CD8-positive, alpha-beta T cell (primary cell): ENCODE measurements at places on chromosomes 12 and 14.

- DNase-seq: no peak
These were observed 28.5 kb downstream of the CD9 start for GRCh38 chr12:6228535-6229223.

- no peak for DNase-seq
These were observed 2.6 kb upstream of the PRKD1 start for GRCh38 chr14:29930283-29930682.

GRCh38 chr12:77575376-77575919 is 255.2 kb upstream of the NAV3 start:
- DNase-seq: no peak

DNA sequence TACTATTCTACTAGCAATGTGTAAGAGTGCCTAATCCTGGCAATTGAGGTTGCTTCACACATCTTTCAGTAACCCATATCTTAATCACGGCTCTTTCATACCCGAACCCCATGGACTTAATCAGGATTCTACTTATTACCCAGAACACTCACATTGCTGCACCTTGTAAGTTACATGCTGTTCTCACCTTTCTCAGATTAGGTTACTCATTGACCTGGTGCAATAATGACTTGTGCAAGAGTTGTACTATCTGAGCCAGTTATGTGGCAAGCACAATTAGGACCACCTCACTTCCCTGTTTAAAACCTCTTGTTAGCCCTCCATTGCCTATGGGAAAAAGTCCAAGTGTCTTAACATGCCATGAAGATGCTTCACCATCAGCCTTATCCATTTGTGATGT is 306.7 kb upstream of the E2F7 start:
- no peak for DNase-seq

DNA sequence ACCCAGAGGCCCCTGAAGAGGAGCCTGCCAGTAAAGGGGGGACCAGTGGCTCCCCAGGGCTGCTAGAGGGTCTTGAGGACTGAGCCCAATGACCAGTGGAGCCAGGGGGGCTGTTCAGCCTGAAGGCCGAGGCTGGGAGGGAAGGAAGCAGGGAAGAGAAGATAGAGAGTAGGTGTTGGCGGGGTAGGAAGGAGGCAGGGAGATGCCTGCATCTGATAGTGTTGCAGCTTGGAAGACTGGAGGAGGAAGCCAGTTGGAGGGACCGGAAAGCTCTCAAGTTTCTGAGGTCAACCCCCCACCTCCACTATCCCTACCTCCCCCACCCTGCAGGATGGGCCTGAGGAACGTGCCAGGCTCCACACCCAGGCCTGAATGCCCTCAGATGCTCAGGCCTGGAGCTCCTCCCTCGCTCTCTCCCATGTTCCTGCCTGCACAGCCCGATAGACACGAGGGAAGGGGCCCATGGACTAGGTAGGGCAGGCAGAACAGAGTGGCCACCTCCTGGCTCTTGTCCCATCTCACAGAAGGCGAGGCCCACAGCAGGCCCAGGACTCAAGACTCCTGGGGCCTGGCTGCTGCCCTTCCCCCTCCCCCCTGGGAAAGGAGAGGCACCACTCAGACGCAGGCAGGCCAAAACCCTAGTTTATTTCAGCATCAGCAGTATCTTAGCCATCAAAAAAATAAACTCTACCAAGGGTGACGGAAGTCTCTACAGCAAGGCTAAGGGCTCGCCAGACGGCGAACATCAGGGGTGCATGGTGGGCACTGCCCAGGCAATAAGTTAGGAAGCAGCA is 3.4 kb downstream of the CKB start:
- no peak for DNase-seq

DNA sequence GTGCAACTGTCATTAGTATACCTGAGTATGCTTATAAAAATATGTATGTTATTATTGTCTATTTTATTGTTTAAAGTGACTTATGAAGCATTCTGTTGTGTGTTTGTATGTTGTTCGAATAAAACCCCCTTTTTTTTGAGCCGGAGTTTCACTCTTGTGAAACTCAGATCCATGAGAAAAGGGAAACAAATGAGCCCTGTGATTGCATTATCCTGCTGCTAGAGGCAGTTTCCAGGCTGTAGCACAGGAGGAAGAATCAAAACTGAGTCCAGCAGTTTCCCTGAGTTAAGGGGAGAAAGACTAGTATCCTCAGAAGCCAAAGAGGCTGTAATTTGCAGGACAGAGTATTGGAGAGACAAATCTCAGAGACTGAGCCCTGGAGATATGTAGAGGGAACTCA is 12.5 kb downstream of the SGPP1 start:
- no peak for DNase-seq

DNA sequence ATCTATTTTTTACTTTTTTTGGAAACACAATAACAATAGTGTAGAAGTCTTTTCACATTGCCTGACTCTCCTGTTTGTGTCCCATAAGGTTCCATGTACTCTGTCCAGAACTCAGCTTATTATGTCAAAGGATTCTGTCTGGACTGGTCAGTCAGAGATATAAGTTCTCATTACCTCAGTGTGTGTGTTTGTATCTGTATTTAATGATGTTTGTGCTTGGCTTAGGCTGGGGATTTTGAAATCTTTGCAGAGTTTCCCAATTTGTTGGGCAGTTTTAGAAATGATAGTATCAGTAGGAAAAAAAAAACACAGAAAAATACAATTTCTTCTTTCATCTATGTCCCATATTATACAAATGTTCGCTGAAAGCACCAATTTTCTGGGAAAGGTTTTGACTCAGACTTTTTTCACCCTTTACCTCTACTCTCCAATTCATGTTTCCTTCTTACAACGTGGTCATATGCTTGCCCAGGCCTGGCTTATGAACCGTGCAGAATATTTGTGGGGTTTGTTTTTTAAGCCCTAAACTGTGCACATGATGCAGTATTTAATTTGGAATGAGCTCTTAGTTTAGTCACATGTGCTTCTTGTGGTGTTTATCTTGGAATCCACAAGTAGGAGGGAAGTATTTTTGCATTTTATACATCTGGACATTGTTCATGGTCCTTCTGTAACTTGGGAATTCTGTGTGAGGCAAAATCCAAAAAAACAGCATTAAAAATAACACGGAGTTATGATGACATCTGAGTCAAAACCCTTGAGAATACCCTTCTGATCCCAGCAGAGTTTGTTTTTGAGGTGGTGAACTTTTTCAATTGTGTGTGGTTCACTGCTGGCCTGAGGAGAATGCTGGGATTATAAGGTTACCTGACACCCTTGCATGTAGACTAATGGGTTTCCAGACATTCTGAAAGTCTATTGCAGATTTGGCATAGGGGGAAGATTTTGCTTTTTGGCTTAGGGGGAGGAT is 121.2 kb downstream of the RAD51B start:
- DNase-seq: no peak

DNA sequence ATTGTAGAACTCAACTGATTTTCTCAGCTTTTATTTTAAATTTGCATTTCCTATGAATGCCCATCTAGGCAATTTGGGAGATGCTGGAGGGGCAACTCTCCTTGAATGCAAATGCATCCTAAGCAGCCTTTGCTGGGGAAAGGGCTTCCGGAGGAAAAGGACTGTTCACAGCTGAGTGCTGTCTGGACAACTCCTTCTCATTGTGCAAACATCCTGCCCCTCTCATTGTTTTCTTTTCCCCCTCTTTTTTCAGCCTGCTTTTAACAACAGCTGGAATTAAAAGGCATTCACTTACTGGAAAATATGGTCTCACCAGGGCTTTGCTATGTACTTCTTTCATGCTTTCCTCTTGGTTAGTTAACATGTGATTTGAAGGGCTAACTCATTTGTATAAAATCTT is 397.8 kb downstream of the FUT8 start:
- DNase-seq: no peak

DNA sequence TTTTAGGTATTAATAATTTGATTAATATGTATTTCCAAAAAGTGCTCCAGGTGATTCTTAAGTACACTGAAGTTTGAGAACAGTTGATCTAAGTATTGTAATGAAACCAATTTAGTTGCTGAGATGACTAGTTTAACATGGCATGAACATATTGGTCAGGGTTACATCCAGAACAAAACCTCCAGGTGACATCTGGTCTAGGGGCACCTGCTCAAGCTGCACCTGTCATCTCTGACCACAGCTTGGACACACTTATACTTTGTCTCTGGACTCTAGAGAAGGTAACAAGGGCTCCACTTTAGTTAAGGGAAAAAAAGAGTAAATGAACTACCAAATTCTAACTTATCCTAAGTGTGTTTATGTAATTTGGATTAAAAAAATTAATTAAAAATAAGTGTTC is 8.1 kb downstream of the ARID2 start:
- no peak for DNase-seq

- no peak for DNase-seq
These were observed 71.0 kb downstream of the NIN start for GRCh38 chr14:50759800-50760543.

DNA sequence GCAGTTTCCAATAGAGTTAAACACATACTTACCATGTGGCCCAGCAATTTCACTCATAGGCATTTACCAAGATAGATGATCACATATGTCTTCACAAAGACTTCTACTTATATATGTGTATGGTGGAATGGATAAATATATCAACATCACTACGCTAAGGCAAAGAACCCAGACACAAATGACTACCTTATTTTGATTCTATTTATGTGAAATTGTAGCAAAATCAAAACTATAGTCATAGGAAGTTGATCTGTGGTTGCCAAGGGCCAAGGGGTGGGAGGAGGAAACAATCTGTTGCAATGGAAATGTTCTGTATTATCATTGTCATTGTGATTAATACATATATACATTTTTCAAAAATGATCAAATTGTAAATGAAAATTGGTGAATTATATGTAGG is 47.7 kb upstream of the ANP32D start:
- DNase-seq: no peak

DNA sequence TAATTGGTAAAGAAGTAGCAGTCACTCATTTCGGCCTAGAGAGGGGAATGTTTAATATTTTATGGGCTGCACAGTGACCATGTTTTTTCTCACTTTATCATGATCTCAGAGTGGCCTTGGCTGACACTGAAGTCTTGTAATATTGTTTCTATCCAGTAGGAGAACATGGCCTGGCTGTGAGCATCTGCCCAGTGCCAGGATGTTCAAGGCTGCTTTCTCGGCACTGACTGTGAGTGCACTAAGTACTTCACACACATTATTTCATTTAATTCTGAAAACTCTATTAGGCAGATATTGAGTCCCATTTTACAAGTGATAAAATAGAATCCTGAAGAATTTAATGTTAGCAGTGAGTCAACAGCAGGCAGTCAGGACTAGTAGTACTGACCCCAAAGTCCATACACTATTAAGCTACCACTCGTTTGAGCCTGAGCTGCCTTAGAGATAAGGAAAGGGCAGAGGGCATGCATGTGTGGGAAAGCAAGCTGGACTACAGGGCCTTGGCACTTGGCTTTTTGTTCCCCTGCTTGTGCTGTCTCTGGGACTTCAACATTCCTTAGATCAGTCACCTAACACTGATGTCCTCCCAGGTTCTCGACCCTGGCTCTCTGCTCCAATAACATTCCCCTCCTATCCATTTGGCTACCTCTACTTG is 42.2 kb upstream of the APPL2 start:
- no peak for DNase-seq

GRCh38 chr12:116427200-116427930 is 131.8 kb upstream of the MAP1LC3B2 start:
- DNase-seq: no peak

- DNase-seq: no peak
These were observed 4.9 kb downstream of the ERGIC2 start for GRCh38 chr12:29376118-29376517.

DNA sequence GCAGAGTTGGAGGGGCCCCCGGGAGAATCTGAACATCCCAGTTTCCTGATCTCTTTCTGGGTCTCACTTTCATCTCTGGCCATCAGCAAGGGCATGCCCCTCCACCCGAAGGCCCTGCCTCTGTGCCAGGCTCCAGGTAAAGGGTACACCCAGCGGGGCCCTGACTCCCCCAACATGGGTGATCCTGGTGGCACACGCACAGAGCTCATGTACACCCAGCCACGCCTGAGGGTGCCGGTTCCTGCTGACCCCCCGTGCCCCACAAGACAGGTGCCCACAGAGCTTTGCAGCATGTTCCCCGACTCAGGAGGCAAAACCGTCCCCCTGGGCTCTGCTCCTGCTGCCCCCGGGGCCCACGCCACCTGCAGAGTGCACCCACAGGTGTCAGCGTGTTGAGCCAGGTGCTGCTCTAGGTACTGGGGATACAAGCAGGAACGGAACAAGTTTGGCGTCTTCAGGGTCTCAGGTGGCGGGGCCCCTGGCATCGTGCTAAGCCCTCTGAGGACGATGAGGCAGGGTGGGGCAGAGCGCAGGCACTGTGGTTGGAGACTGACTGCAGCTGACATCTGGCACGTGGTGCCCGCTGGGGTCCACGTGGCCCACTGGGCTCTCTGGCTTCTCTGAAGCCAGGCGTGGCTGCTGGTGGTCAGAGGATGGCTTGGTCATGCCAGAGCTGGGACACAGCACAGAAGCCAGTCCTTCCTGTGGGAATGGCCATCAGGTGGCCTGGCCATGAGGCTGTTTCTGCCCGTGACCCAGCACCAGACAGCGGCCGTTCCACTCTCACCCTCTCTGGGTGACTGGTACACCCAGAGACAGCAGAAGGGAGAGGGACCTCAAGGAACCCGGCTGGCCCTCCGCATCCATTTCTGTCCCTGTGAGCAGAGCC is 13.8 kb downstream of the BAG5 start:
- no peak for DNase-seq

GRCh38 chr12:98371419-98371818 is 144.0 kb upstream of the TMPO start:
- no peak for DNase-seq

DNA sequence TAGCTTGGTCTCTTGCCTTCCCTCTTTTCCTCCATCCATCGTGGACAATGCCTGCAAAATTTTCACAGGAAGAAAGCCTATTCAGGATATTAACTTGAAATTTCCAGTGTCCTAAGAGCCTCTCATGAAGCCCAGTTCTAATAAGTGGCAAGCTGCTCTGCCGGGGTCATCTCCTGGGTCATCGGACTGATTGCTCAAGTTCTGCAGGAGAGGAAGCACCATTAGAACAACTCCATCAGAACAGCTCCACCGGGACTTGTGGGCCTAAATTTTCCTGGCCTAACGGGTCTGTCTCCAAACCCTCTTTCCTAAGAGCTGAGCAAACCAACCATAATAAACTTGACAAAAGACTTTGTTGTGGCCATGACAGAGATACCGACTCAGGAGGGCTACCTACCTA is 13.9 kb downstream of the ERG28 start:
- no peak for DNase-seq

DNA sequence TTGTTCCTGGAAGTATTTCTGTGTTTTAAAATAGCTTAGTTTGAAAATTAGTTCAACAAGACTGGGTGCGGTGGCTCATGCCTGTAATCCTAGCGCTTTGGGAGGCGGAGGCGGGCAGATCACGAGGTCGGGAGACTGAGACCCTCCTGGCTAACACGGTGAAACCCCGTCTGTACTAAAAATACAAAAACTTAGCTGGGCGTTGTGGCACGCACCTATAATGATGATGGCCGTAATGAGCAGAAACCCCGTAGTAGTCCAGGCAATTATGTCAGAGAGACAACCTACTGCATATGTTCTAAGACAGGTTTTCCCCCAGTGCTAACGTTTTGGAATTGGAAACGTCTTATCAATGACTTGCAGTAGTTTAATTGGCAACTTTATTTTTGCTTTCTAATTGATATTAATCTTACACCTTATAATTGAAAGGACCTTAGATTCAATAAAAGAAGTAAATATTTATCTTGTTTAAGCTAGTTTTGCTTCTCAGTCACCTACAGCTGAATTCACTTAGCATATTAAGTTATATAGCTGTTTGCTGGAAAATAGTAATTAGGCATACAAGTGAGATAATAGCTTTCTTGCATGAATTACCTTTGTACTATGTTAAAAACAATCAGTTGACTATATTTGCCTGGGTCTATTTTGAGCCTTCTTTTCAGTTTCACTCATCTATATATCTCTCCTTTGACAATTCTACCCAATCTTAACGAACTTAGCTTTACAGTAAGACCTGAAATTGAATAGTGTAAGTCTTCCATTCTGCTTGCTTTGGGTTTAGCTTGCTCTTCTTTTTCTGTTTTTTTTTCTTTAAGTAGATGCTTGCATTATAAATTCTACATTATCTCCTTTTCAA is 15.6 kb downstream of the CLECL1 start:
- no peak for DNase-seq
